ENCODE measurements at places on chromosomes 3 and 15. TPM values are rescaled to one million over a fixed set of nuclear protein-coding genes. Genes with fewer than 3 reads are reported as not detected.

UCN2 gene
- 0.07 TPM for polyA plus RNA-seq

LINS1 gene
- 8.0 TPM for polyA plus RNA-seq

AEN gene
- 11.4 TPM for polyA plus RNA-seq

MCF2L2 gene
- polyA plus RNA-seq: 0.26 TPM

FGF12 gene
- polyA plus RNA-seq: 0.23 TPM

DNA sequence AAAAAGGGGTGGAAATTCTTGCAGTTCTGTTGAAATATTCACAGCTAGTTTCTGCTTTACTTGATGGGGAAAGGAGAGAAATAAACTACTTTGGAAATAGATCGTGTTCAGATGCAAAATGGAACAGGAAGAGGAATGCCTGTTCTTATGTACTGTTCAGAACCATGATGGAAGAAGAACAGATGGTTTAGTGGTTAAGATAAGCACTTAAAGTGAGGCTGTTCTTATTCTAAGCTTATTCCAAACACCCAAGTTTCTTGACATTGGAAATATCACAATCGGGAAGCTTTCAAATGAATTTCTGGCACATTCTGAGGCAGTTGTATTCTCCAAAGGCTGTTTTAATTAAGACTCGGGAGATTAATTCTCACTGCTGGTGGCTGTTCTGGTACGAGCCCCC is 228.5 kb downstream of the LSAMP start:
- no peak for DNase-seq

DNA sequence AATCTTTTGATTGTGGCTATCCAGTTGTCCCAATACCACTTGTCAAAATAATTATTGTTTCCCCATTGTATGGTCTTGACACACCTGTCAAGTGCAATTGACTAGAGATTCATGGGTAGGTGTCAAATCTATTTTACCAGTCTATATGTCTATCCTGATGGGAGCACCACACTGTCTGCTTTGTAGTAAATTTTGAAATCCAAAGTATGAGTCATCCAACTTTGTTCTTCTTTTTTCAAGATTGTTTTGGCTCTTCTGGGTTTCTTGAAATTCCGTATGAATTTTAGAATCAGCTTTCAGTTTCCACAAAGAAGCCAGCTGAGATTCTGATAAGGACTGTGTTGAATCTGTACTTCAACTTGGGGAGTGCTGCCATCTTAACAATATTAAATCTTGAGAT is 71.9 kb downstream of the CSNK1G1 start:
- DNase-seq: no peak

DNA sequence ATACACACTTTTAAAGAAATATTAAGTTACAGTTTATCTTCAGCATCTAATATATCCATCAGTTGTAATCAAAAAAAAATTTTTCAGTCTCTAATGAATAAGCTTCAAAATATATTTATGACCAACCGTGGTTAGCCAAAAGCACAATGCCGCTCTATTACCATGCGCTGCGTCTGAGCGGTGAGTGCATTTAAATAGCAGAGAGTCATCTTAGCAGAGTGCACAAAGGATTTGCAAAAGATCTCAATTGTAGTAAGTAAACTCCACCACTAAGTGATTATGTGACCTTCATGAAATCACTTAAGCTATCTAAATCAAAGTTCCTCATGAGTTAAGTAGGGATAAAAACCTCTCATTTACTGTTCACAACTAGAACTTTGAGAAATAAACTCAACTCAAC is 4.9 kb downstream of the TP63 start:
- DNase-seq: peak; percentile 22

DNA sequence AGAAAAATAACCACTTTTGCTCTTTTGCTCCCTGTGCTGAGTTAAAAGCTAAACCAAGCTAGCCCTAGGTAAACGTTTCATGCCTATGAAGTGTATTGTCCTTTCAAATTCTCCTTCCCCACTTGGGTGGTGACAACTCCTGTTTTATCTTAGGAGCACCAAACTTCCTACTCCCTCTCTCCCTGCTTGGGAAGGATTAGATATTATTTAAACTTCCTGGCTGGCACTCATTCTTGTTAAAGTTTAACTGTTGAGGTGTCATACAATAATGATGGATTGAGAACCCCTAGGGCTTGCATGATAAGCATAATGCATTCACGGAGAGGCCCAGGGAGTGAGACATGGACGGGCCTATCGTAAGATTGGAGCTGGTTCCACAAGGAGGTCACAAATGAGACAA is 29.5 kb downstream of the B4GALT4 start:
- no peak for DNase-seq

DNA sequence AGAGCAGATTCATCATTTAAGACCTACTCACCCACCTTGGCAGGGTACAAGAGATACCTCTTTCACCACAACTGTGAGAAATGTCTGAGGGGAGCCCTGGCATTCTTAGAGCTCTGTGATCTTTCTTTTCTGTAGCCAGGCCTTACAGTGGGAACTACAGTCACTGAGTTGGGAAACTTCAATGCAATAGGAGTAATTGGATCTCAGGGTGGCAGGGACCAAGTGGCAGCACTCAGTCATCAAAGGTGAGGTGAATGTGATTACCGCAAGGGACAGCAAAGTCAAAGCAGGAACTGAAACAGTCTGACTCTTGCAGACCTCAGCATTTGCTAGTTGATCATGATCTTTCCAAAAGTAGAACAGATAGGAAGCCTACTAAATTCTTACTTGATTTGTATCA is 7.2 kb upstream of the MCF2L2 start:
- DNase-seq: no peak

GRCh38 chr3:15065550-15066007 is 464 bp upstream of the MRPS25 start:
- DNase-seq: no peak

DNA sequence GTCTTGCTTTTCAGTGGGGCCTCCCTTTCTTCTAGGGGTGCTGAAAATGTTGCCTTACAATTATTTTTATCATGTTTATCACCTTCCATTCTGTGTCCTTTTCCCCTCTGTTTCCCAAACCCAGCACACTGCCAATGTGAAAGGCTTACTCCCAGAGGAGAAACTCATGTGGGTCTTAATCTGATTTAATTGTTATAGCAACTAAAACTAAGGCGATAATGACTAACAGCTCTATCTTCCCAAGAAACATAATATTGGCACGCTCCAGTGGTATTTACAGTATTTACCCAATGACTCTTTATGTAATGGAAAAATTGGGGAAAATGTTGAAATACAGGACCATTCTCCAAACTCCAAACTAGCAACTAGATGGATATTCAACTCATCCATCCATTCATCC is 58.4 kb downstream of the MESD start:
- no peak for DNase-seq

GRCh38 chr3:54831112-54831511 is 96.7 kb downstream of the LRTM1 start:
- DNase-seq: no peak
